ENCODE measurements at places on chromosomes 1 and 21.
A peak's percentile ranks its signal among the peaks of the same experiment; 100 is the strongest.

GRCh38 chr1:24827379-24828135 lies 82.3 kb downstream of the CLIC4 start:
- DNase-seq, result no peak

- no peak for DNase-seq
Observed at GRCh38 chr21:37732927-37733326, 183.3 kb downstream of the KCNJ6 start.

DNA sequence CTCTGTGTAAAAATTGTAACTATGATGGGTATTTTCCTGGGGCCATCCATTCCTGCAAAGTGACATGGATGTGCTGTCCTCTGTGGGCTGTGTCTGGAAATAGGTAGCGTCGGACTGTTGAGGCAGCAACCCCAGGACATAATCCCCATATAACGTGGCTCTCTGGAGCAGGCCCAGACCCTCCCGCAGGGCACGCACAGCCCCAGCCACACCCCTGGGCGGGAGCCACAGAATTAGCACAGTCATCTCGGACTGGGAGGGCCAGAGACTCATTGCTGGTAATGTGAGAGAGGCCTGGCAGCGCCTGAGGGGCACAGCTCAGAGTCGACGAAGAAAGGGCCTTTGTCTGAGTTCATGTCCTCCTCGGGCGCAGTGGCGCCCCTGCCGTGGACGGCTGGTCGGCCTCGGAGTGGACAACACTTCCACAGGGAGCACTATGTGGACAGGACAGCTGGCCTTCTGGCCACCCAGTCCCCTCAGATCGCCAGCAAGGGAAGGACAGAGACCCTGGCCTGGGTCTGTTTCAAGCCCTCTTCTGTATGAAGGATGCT lies 20.1 kb downstream of the SIM2 start:
- DNase-seq, result no peak

DNA sequence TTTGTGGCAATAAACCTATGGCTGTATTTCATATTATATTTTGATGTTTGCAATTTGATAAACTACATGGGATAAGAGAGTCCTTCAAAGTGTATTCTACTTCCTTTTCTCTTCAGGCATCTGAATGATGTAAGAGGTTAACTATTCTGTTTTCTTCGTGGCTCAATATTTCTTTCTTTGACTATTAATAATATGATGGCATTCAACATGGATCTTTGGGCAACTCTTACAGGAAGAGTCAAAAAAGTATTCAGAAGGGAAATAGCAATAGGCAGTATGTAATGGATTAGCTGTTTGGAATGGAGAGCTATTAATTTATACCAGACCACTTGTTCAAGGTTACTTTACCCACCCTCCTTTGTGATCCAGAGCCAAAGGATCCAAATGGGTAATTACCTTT lies 74.4 kb downstream of the HMCN1 start:
- DNase-seq, result no peak

GRCh38 chr1:206080026-206080820 lies 27.2 kb downstream of the RHEX start:
- no peak for DNase-seq

DNA sequence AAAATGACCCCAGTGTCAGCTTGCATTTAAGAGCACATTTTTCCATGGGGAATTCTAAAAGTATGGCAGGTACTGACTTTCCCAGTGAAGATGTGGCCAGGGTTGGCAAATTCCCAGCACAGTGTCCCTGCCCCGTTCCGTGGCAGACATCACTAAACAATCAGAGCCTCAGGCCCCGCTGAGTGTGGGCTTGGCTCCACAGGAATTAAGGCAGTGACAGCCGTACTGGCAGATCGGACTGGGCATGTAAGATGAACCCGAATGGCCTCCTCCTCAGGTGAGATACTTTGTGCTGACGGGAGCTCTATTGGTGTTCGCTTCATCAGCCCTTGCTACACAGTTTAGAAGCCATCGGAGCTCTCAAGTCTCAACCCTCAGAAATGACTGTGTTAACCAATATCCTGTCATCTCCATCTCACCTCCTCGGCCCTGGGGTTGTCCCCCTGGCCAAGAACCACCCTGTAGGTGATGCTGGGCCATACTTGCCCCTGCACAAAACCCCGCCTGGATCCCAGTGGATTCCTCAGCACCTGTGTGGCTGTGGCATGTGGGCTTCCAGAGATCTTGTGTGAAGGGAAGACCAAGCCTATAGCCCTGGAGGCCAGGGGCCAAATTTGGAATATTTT lies 29.0 kb upstream of the ABCG1 start:
- no peak for DNase-seq

- no peak for DNase-seq
Observed at GRCh38 chr1:53183095-53183990, 13.3 kb upstream of the CPT2 start.

- DNase-seq, result no peak
Observed at GRCh38 chr1:119133987-119134386, 6.5 kb downstream of the WARS2 start.

- DNase-seq, result no peak
Observed at GRCh38 chr1:193951984-193952383, 765.6 kb upstream of the B3GALT2 start.

GRCh38 chr1:232980355-232980978 lies 30.1 kb downstream of the NTPCR start:
- DNase-seq, result no peak

DNA sequence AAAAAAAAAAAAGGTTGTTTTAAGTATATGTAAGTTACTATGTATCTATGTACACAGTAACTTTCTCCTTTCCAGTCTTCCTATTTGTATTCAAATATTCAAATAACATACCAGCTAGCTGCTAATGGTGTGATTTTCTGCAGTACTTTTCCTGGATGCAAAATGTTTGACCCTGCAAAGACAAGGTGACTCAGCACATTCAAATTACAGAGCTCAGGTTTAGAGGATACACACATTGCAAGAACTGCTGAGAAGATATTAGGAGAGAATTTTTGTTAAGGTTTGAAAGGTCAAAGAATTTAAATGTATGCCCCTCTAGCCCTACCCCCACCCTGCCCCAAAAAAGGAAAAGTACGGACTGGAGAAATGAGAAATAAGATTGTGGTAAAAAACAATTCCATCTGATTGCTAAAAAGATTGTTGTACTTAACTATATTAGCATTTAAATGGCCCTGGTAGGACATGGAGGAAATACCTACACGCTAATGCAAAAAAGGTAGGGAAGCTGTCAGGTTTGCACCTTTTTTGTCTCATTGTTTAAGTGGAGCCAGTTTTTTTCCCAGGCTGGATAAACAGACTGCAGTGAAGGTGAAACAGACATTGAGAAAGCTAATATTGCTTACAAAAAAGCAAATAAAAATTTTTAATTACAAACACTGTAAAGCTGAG lies 45.6 kb downstream of the ZNF281 start:
- no peak for DNase-seq

DNA sequence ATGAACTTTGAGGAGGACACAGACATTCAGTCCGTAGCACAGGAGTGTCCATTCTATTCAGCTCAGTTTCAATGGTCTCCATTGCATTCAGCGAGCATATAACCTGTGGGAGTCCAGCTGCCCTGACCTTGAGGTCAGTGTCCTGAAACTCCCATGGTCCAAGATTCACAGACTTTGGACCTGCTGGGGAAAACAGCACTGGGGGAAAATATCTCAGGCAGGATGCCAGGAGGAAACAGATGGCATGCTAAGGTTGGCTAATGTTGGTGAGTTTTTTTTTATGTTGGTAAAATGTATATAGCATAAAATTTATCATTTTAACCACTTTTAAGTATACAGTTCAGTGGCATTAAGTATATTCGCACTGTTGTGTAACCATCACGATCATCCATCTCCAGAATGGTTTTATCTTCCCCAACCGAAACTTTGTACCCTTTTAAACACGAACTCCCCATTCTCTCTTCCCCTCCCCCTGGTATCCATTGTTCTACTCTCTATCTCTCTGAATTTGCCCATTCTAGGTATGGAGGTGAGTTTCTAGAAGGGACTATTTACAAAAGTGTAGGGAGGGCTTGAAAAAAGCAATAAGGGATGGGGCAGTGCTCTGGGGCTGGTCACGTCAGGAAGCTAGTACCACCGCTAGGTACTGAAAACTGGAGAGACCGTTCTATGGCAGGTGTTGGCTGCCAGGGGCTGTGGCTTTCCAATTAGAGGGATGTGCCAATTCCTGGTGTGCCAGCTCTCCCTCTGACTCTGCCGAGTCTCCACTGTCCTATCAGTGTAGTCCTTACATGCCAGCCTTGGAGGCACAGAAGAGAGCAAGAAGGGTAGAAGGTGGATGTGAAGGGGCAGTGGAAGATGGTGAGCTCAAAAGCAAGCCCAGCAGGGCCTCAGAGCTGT lies 85.3 kb downstream of the FOXD2 start:
- DNase-seq, result no peak

DNA sequence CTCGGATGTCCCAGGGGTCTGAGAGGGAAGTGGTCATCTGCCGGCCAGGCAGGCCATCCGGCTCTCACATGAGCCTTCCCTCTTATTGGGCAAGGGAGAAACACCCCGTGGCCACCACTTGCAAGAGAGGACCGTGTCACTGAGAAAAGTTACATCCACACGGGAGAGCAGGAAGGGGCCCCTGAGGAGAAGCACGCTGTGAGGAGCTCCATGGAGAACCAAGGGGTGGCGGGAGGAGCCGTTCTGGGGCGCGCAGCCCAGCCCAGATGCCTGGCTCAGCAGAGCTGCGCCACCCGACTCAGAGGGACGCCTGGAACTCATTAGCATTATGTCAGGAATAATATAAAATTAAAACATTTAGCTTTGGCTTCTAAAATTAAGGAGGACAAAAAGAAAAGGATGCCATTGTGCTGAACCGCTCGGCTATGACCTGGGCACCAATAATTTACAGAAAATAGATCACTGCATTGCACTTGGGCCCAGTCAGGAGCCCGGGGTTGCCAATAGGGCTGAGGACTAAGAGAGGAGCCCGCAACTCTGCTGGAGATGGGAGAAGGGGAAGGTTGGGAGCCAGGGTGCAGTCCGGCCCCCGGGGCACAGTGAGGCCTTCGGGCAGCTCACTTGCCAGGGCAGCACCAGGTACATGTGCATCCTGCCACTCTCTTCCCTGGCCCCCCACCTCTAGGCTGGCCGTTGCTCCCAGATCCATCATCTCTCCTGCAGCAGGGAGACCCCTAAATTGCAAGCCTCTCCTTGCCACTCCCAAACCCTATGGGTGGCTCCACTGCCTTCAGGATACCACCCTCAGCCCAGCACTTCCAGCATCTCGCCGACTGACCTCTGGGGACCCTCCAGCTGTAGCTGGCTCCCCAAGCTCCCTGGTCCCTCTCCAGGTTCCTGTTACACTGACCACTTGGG lies 84.8 kb downstream of the DMRTB1 start:
- no peak for DNase-seq

- DNase-seq, result no peak
Observed at GRCh38 chr1:177872308-177872900, 97.5 kb downstream of the SEC16B start.

DNA sequence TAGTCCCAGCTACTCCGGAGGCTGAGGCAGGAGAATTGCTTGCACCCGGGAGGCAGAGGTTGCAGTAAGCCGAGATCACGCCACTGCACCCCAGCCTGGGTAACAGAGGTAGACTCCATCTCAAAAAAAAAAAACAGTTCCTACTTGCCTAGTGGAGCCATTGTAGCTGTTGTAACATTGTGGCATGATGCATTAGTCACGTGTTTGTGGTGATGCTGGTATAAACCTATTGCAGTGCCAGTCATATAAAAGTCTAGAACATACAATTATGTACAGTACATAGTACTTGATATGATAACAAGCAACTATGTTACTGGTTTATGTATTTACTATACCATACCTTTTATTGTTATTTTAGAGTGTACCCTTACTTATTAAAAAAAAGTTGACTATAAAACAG lies 16.2 kb downstream of the KYAT3 start:
- peak; percentile 34 for DNase-seq

DNA sequence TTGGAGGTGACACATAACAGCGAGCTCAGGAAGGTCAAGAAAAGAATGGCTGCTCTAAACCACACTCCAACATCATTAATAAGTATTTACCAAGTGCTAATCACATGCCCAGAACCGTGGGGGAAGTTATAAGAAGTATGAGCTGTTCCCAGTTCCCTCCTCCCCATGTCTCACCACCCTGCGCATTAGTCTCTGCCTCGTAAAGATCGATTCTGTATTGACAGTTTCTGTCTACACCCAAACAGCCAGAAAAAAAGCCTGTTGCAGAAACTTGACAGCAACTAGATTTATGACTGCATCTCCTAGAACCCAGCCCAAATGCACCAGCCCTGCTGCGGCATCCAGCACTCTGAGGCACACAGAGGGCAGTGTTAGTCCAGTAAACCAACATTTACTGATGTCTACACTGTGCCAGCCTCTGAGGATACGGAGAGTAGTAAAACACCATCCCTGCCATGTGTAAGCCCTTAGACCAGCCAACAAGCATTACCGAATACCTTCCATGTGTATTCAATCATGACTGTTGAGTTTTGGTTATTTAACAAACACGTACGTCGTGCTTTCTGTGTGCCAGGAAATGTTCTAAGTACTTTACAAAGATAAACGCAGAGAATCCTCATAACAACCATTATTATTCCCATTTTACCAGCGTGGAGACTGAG lies 63.6 kb upstream of the ZBTB40 start:
- no peak for DNase-seq

- no peak for DNase-seq
Observed at GRCh38 chr1:40945491-40945973, 34.0 kb upstream of the CTPS1 start.

- no peak for DNase-seq
Observed at GRCh38 chr1:168706391-168706992, 22.5 kb downstream of the DPT start.

DNA sequence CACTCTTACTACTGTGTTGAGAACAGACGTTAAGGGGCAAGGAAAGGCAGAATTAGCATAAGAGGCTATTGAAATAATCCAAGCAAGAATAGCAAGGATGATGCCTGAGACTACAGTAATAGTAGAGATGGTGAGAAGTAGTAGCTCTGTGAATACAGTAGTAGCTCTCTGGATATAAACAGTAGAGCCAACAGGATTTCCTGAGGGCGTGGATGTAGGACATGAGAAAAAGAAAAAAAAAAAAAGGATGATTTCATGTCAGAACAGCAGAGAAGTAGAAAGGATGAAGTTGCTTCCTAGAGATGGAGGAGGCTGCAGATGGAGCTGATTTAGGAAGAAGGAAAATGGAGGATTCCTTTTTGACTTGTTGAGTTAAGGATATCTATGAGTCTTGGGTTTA lies 112.3 kb downstream of the OMA1 start:
- DNase-seq, result no peak

GRCh38 chr1:5915587-5916571 lies 76.3 kb downstream of the NPHP4 start:
- DNase-seq, result peak; percentile 13

GRCh38 chr1:243294723-243295121 lies 38.9 kb downstream of the SDCCAG8 start:
- DNase-seq, result no peak

GRCh38 chr1:202074985-202075384 lies 47.7 kb upstream of the GPR37L1 start:
- DNase-seq, result no peak
